Hematopoietic multipotent progenitor cell treated with erythropoietin and hydrocortisone succinate and interleukin-3 and kit ligand, for 15 days (in vitro differentiated cells): ENCODE measurements at places on chromosomes 7 and 10.

GRCh38 chr7:132437730-132438129 is 138.5 kb downstream of the PLXNA4 start:
- DNase-seq, result no peak

- DNase-seq, result no peak
Observed at GRCh38 chr10:118266098-118266748, 75.9 kb downstream of the FAM204A start.

- DNase-seq, result no peak
Observed at GRCh38 chr10:48762064-48763042, 77.7 kb downstream of the WDFY4 start.

- DNase-seq, result no peak
Observed at GRCh38 chr7:561631-562373, 42.2 kb upstream of the PDGFA start.

DNA sequence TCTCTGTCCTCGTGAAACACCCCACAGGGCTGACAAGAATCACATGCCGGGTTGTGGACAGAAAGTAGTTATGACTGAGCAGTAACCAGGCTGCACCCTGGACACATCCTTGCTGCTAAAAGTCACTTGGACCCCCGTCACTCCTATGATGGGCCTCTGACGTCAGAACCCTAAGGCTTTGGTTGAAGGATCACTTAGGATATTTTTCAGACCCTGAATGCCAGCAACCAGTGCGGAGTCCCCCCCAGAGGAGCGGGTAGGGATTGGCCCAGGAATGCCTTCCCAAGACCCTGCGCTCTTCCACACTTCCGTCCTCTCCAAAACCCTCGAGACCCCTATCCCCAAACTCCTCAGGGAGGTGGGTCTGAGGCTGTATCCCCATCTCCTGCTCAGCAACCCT is 52.1 kb downstream of the CFAP46 start:
- DNase-seq, result no peak

DNA sequence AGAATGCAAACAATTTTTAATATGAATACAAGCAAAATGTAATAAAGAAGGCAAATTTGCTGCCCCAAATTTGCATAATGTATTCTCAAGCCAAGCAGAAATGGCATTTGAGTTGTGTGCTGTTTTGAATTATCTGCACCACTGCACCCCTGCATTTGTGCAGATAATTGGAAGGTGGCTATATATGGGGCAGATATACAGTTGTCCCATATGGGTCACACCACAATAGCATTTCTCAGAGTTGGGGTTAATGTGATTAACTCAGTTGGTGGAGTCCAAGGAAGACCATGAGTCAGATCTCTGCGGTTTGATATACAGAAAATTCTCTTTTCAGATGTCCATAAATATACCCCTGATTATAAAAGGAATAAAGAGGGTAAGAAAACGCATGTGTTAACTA is 68.9 kb upstream of the EXOC4 start:
- DNase-seq, result no peak

- no peak for DNase-seq
Observed at GRCh38 chr7:74475243-74475986, 21.7 kb downstream of the GTF2IRD1 start.

DNA sequence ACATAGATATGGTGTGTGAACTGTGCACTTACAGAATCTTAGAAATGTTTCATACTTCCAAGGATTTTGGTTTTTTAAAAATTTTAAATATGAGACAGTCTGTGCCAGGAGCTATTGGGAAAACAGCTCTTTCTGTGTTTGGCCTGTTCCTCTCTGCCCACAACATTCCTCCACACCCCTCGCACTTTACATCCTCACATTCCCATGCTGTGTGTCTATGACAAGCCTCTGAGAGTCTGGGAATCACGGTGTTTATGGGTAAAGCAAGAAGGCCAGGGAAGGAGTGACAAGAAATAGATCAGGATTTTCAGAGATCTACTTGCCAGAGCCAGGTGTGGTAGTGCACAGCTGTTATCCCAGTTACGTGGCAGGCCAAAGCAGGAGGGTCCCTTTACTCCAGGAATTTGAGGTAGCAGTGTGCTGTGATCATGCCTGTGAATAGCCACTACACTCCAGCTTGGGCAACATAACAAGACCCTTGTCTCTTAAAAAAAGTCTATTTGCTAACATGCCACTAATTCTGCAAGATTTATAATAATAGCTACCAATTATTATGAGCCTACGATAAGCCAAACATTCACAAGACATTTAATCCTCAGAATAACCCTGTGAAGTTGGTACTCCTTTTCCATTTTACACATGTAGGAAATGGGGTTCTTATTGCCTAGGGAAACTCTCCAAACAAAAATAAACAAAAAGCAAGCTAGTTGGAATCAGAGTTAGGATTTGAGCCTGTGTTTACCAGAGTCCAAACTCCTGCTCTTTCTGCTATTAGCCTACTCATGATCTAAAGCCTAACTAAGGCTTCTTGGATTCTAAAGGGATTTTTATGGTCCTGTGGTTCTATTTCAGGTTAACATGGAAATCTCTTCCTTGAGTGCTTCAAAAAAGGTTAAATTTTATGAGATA is 168.3 kb upstream of the SP8 start:
- DNase-seq, result no peak

DNA sequence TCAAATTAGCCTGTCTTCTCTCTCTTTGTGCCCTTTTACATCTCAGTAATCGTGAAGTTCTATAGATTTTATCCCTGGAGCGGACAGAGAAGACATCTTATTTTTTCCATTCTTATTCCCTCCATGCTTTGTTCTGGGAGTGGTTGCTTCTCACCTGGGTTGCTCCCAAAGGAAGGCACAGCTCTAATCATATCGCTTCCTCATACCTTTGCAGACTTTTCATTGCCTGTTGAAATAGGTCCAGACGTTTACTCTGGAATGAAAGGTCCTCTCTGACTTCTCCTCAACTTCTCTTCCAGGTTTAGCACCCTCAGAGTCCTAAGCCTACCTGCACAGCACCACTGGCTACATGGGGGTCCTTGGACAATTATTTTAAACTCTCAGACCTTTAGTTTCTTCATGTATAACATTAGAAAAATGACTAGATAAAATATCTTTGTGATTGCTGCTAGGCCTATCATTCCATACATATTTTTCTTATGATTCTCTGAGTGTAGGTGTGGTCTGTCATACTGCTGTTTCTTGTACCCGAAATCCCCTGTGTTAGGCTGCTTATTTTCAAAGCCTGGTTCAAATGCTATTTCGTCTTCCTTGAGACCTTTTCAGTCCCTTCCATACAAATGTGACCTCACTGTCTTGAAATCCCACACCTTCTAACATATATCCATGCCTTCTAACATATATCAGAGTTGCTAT is 418.1 kb downstream of the GFRA1 start:
- no peak for DNase-seq

DNA sequence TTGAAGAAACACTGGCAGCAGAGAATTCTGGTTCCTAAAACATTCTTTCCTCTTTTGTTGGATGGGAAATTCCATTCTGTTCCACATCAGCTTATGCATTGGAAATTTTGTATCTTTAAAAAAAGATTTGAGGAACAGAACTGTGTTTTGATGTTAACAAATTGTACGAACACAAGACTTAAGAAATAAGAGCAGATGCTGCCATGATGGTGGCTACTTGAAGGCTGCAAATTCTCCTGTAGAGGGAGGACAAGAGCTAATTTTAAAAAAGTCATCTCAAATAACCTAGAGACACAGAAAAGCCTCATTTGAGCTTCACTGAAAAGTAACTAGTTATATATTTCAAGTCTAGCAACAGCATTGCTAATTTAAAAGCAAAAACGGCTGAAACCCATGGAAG is 29.8 kb downstream of the NDUFB2 start:
- DNase-seq, result no peak
